Skeletal muscle cell (primary cell): ENCODE measurements at places on chromosomes 16 and 17.

GRCh38 chr16:68116256-68116867 is 31.2 kb downstream of the NFATC3 start:
- DNase-seq = no peak

DNA sequence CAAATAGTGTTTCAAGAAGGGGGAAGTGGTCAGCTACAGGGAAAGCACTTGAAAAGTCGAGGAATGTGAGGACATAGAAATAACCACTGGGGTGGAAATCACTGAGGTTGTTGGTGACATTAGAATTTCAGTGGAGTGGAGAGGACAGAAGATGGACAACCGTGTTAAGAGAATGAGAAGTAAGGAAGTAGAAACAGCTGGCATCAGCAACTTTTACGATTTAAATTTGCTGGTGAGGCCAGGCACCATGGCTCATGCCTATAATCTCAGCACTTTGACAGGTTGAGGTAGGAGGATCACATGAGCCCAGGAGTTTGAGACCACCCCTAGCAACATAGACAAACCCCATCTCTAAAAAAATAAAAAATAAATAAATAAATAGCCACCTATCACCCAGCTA is 83.2 kb upstream of the PSMD7 start:
- no peak for DNase-seq

- no peak for DNase-seq
Observed at GRCh38 chr16:89005201-89006035, 28.4 kb upstream of the CBFA2T3 start.

- no peak for DNase-seq
Observed at GRCh38 chr16:70738083-70738977, 52.5 kb upstream of the MTSS2 start.

DNA sequence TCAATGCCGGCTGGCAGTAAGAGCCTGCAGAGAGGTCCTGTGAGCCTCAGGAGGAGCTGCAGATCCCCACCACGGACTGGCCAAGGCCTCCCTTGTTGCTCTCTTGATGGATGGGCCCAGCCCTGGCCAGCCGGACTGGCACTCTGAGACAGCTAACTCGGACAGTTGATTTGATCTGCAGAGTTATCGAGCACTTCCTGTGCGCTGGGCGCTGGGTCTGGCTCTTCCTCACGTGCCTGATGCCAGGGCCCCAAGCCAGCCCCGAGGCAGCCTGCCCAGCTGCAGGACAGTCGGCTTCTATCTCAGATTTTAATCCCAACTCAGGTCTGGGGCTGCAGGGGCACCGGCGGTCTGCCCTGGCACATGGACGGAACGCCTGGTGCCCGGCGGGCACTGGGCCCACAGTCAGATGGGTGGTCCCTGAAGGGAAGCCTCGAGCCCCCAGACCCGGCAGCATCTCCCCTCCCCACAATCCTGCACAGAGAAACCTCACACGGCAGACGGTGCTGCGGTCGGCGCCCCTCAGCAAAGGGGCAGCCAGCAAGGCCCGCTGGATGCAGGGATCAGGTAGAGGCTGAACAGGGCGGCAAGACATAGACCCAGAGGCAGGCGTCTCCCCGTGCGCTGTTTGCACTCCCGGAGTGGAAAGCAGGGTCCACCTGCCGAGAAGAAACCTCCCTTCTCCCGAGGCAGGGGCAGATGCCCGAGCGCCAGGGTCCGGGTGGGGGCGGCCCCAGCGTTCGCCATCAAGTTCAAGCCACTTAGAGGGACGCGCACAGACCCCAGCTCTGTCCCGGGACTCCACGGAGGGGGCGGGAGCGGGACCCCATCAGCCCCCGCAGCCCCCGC is 34.0 kb downstream of the TIMM22 start:
- DNase-seq = no peak

DNA sequence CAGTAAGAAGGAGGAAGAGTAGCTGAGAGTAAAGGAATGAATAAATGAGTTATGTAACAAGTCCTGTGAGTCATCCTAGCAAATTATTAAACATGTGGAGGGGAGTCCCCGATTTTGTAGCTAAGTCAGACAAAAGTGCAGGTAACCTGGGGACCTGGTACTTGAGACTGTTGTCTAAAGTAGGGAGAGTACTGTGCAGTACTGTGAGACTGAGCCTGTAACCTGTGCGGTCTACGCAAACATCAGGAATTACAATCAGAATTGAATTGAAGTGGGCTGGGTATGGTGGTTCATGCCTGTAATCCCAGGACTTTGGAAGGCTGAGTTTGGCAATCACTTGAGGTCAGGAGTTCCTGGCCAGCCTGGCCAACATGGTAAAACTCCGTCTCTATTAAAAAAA is 35.7 kb downstream of the IKZF3 start:
- no peak for DNase-seq

GRCh38 chr17:49388692-49389513 is 25.8 kb downstream of the PHB1 start:
- DNase-seq = no peak

GRCh38 chr16:47125757-47126156 is 18.0 kb downstream of the NETO2 start:
- no peak for DNase-seq

GRCh38 chr16:80583466-80583865 is 42.7 kb downstream of the DYNLRB2 start:
- peak; percentile 62 for DNase-seq

DNA sequence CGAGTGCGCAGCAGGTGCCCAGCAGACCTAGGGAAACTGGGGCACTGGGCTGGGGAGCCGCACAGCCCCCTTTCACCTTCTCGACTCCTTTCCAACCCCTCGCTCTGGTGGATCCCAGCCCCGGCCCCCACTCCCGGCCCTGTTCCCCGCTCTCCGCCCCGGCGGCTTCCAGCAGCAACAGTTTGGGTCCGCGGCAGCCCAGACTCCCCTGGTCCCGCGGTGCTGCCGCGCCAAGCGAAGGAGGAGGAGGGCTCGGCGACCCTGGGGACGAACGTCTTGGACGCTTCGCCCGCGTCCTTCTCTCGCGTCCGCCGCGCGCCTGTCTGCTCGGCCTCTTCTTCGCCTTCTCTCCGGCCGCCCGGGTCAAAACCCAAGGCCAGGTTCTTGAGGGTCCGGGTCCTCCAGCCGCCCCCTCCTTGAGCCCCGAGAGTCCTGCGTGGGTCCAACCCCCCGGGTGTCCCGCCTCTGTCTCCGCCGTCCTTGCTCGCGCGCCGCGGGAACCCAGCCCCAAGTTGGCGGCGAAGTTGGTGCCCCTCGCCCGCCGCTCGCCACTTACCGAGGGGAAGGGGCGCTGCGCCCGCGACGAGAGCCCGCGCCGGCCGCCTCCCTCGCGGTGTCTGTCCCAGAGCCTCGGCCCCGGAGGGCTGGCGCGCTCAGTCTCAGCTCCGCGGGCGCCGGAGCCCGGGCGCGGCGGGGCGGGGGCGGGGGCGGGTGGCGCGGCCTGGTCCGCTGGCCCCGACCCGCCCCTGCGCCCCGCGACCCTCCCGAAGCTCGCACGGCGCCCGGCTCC is 1.4 kb upstream of the GRIN2C start:
- no peak for DNase-seq

DNA sequence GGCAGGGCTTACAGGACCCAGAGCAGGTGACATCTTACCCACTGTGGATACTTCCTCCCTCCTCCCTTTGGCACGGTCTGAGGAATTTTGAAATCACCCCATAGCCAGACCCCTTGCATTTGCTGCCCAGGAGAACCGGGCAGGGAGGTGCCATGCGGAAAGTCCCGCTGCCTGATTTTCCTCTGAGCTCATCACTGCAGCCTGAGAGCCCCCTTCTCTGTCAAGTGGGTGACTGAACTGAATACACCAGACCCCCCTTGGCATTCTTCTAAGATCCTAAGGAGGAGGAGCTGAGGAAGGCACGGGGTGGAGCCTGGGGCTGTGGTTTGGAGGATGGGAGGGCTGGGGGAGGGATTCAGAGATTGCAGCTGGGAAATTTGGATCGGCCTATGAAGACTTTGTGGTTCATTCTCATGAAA is 173.4 kb downstream of the RAB11FIP4 start:
- DNase-seq = no peak

- no peak for DNase-seq
Observed at GRCh38 chr16:47213761-47214440, 70.2 kb upstream of the NETO2 start.

GRCh38 chr17:58757162-58757613 is 1.5 kb downstream of the PPM1E start:
- no peak for DNase-seq

DNA sequence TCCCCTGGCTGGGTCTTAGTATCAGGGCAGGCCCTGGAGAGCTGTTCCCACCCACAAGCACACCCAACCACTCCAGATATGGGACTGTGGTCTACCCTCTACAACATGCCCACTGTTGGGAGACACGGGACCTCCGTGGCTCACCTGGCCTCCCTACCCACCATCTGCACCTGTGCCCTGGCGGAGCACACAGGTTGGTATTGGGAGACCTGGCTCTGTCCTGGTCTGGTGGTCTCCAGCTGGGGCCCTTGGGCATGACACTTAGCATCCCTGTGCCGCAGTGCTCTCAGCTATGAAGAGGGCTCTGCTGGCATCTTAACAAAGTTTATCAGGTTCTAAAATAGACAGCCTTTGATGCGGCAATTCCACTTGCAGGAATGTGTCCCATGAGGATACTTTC is 5.8 kb downstream of the C16orf95 start:
- no peak for DNase-seq

DNA sequence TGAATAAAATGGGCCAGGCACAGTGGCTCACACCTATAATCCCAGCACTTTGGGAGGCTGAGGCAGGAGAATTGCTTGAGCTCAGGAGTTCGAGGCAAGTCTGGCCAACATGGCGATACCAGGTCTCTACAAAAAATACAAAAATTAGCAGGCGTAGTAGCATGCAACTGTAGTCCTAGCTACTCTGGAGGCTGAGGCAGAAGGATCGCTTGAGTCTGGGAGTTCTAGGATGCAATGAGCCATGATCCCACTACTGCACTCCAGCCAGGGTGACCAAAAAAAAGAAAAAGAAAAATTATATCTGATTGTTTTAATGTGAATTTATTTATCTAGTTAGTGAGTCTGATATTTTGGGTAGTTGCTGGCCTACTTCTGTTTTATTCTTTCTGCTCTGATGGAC is 7.0 kb downstream of the IL34 start:
- DNase-seq = no peak
